Activated CD4-positive, alpha-beta T cell treated with anti-CD3 and anti-CD28 coated beads, Interleukin-2, amount 50 U/mL, for 1 hour (primary cell): ENCODE measurements at places on chromosomes 3 and 15.

GRCh38 chr15:43903864-43904290 lies 77.1 kb downstream of the WDR76 start:
- DNase-seq: peak; percentile 31

- no peak for DNase-seq
These were observed 219.5 kb upstream of the CBLB start for GRCh38 chr3:106088304-106088703.

DNA sequence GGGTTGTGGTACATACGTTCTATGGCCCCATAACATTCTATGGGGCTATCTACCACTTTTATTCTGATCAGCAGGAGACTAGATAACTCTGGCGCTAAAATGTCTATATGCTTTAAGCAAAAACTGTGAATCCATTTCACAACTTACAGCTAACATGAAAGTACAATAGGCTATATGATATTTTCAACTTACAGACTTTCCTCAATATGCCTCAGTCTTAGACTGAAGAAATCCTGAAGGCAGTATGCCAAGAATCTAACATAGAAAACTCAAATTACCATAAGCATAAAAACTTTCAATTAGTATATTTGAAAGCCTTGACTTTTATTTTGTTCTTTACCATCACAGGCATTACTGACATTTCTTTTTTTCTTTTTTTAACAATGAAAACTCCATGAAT lies 81.4 kb downstream of the CBLB start:
- no peak for DNase-seq

DNA sequence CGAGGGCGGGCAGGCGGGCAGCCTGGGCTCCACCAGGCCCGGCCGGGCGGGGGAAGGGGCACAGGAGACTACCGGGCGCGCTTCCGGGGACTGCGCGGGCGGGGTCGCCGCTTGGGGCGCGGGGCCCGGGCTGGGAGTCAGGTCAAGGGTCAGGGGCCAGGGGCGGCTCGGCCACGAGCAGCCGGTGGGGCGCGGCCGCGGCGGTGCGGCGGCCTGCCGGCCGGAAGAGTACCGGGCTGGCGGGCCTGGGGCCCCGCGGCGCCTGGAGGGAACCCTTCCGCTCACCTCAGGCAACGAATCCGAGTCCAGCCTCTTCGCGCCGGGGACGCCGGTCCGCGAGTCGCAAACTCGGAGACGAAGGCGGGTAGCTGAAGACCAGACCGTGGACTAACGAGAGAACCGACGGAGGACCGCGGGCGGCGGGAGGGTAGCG lies 225 bp downstream of the RHOA start:
- peak; percentile 26 for DNase-seq

DNA sequence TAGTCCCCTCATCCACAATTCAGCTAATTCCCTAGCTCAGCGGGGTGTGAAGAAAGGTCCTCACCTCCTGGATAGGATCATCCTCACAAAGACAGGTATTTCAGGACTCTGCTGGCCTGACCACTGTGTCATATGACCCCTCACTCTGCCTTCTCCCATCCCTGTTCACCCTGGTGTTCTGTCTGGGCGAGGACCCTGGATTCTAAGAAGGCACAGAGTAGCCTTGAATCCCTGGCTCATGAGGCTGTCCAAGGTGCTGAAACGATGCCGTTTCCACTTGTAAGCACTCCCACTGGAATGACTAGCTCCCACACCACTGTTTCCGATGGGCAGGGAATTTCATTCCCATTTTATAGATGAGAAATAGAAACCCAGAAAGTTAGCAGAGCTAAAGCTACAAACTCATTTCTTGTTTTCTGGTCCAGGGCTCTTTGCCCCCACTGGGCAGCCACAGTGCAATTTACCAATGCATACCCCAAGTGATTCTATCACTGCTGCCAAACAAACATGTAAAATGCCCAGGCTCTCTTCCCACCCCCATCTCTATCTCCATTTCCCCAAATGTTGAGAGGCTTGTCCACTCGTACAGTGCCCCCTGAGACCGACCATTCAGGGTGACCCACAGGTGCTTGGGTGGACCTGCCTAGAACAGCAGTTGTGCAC lies 83.2 kb downstream of the RAB11A start:
- no peak for DNase-seq

- DNase-seq: no peak
These were observed 33.6 kb downstream of the HMG20A start for GRCh38 chr15:77454265-77454664.

GRCh38 chr15:29471757-29472156 lies 202.1 kb upstream of the NSMCE3 start:
- no peak for DNase-seq

DNA sequence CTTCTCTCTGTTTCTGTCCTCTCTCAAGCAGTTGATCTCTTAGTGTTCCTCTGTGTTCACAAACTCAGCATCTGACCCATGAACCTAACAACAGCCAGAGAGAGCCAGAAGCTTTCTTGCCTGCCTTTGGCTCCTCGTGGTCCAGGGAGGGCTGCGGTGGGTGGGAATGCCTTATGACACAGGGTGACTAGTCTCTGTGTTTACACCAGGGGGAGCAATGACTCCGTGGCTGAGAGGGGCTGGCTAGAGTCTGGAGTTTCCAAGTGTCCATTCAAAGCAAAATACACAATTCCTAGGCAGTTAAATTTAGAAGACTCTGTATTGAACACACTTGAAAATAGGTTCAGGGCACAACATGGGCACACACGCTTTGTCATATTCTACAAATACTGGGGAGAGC lies 370.0 kb upstream of the FRG2C start:
- no peak for DNase-seq

DNA sequence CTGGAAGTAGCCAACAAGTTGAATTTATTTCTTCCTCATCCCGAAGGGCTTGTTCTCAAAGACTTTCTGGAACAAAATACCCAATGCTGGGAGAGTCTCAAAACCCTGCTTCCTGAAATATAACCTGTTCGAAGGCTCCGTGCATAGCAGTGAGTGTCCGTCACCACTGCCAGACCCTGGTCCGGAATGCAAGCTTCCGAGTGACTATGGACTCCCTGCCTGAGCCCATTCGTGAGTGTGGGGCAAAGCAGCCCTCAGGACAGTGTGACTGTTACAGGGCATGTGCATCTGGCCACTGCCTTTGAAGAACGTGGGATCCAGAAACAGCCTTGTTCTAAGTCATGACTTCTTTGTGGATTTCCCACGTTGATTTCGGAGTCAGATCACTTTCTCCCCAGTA lies 214.5 kb upstream of the IGF1R start:
- no peak for DNase-seq
